ENCODE measurements at places on chromosomes 5 and 9.

- no peak for DNase-seq
Observed at GRCh38 chr9:134560206-134560605, 81.4 kb upstream of the COL5A1 start.

GRCh38 chr9:3004572-3004971 is 160.7 kb upstream of the PUM3 start:
- DNase-seq, result no peak

DNA sequence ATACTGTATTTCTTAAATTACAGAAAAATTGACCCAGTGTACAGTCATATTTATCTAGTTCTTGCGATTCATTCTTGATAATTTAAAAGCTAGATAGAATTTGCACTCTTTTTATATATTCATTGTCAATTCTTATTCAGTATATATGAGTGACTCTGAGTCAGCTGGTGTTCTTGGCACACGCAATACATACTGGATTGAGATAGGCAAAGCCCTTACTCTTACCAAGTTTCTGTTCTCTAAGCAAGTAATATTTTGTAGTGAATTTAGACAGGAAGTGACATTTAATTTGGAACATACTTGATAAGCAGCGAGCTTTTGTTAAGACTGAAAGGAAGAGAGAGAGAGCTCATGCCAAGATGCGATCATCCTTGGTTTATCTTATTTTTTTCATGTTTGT is 57.7 kb downstream of the GPBP1 start:
- no peak for DNase-seq

DNA sequence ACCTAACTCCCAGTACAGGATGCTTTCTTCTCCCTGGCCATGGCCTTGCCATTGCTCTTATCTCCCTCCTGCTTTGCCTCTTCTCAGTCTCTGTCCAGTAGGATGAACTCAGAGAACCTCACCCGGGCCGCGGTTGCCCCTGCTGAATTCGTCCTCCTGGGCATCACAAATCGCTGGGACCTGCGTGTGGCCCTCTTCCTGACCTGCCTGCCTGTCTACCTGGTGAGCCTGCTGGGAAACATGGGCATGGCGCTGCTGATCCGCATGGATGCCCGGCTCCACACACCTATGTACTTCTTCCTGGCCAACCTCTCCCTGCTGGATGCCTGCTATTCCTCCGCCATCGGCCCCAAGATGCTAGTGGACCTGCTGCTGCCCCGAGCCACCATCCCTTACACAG is at the start of gene OR5C1:
Gene OR5C1 (plus strand): TSS at position 103 of the 400 bp plus-strand sequence. CDS start 0 bp downstream, at position 103.
- DNase-seq, result no peak

GRCh38 chr5:67806654-67807438 is 408.7 kb upstream of the PIK3R1 start:
- no peak for DNase-seq

DNA sequence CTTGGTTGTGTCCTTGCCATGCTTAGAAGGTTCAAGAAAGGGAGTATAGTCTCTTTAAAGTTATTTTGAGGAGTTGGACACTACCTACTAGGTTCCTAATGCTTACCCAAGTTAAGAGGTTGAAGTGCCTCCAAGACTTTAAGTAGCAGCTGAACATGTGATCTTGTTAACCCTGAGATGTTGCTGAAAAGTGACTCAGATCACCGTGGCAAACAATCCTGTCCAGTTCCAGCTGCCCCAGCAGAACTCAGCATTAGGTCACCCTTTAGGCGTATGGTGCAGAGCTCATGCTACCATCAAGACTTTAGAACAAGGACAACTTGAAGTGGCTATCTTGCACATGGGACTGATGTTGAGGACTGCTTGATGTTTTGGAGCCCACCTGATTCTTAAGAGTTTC is 22.5 kb downstream of the ZNF462 start:
- DNase-seq, result no peak

- no peak for DNase-seq
Observed at GRCh38 chr5:124873188-124873587, 126.7 kb upstream of the ZNF608 start.

DNA sequence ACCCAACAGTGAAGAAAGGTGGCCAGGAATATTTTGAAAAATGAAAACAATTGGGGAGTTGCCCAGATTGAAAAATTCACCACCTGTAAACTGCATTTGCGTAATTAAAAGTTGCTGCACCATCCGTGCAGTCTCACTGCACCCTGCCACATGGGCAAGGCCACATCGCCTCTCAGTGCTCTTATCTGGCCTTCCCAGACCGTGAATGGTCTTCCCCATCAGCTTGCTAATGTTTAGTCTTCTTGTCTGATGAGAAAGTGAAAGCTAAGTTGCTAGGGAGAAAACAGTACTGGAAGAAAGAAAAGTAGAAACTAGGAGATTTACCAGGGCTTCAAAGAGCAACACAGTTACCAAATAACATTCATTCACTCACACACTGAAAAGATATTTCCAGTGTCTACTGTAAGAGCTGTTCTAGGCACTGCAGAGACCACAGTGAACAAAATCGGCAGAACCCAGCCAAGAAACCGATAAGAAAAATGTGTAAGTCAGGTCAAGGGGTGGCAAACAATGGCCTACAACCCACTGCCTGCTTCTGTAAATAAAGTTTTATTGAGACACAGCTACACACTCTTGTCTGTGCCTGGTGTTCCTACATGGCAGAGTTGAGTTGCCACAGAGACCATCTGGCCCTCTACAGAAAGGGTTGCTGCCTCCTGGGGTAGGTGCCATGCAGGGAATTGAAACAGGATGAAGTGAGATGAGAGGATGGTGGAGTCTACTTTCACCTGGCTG is 51.2 kb upstream of the CTSL start:
- no peak for DNase-seq

DNA sequence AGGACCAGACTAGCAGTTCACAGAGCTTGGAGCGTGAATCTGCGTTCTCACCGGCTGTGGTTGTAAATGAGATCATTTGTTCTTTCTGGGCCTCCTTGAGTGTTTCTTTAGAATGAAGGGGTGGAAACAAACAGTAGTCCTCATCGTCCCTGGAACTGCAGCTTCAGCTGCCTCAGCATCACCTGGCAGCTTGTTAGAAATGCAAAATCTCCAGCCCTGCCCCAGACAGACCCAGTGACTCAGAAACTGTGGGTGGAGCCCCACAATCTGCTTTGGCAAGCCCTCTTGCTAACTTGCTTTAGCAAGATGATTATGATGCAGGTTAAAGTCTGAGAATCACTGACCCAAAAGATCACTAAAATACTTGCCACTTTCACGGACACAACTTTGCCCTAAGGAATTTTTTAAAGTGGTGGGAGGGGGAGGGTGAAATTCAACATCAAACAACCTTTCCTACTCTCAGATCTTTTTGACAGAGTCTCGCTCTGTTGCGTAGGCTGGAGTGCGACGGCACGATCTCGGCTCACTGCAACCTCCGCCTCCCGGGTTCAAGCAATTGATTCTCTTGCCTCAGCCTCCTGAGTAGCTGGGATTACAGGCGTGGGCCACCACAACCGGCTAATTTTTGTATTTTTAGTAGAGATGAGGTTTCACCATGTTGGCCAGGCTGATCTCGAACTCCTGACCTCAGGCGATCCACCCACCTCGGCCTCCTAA is 86.0 kb downstream of the BRINP1 start:
- DNase-seq, result no peak

GRCh38 chr5:130112246-130112645 is 208.0 kb downstream of the CHSY3 start:
- no peak for DNase-seq

Measured in GM13976 (cell line).